ENCODE measurements at places on chromosomes 5 and 9. TPM values are rescaled to one million over a fixed set of nuclear protein-coding genes. Genes with fewer than 3 reads are reported as not detected.

LCN1 gene
- total RNA-seq, result not detected

SEMA5A gene
- total RNA-seq, result 2.1 TPM

FGF1 gene
- total RNA-seq, result 1.7 TPM

CDH10 gene
- not detected for total RNA-seq

GHR gene
- 9.1 TPM for total RNA-seq

RNF183 gene
- total RNA-seq, result not detected

LRRC19 gene
- not detected for total RNA-seq

C9orf152 gene
- not detected for total RNA-seq

TYRP1 gene
- total RNA-seq, result not detected

FOXD4 gene
- 0.32 TPM for total RNA-seq

HMGCS1 gene
- 13.5 TPM for total RNA-seq

RCL1 gene
- 13.4 TPM for total RNA-seq

GRCh38 chr5:174608631-174609097 is 115.7 kb upstream of the MSX2 start:
- DNase-seq, result no peak

- DNase-seq, result no peak
These were observed 26.5 kb downstream of the MRPS27 start for GRCh38 chr5:72293495-72294055.

GRCh38 chr9:137294091-137294680 is 7.9 kb downstream of the NRARP start:
- no peak for DNase-seq

DNA sequence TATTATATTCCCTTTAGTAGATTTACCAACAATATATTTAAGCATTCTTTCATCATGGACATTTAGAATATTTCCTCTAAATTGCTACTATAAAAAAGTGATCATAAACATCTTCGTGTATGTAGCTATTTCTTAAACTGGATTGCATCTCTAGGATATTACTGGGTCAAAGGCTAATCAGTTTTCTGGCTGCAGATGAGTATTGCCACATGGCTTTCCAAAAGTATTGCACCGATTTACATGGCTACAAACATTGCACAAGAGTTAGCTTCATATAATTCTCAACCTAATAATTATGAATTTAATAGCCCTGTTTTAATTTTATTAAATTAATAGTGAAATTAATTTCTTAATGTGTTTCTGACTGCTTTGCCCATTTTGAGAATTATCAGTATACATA is 183.4 kb downstream of the DMRT2 start:
- no peak for DNase-seq

DNA sequence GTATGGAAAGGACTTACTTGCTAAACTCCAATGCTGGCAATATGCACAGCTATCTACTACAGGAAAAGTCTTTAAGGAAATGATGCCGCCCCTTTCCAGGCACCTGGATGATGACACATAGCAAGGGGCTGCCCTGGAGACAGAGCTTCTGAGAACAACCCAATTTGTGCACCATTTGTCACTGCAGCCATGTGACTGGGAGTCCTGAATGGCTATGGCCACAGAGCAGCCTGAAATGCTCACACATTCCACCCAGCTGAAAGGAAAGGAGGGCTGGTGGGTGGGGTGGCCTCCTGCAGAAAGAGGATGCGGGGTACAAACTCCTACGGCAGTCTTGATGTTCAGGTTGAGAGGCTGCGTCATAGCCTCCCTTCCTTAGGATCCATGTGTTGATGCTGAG is 70.1 kb upstream of the FSTL4 start:
- DNase-seq, result peak; percentile 60

GRCh38 chr9:16482764-16483163 is 387.7 kb downstream of the BNC2 start:
- no peak for DNase-seq

DNA sequence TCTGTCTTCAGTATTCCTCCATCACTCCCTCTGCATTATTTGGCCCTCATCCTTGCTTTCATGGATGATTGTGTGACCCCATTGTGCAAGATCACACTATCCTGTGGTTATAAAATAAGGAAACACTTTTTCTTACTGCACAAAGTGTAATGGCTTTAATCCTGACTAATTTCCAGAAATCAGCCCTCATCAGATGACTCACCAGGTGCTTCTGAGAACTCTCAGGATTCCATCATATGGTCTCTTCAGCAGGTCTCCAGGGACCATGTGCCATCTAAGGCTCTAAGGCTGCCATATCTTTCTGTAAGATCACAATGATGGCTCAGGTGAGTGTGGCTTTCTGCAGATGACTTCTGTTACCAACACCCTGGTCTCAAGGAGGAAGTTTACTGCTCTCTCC is 27.3 kb upstream of the FER start:
- DNase-seq, result no peak

GRCh38 chr5:141716009-141716408 is 34.0 kb upstream of the ARAP3 start:
- DNase-seq, result no peak

- no peak for DNase-seq
These were observed 379.5 kb downstream of the NFIB start for GRCh38 chr9:13934416-13934815.

DNA sequence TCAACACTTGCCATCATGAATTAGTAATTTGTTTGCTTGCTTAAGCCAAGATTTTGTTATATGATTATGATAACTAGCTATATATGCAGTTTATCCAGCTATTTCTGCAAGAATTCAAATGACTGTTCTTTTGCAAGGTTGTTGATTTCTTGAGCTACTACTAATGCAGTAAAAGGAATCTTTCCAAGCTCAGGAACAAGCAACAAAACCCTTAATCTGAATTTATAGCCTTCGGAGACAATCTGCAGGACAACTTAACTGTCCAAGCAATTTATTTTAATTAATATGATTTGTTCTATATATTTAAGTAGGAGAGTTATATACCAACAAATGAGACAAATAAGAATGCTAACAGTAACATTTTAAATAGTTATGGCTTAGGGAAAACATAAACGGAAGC is 426.8 kb upstream of the POU5F2 start:
- no peak for DNase-seq

DNA sequence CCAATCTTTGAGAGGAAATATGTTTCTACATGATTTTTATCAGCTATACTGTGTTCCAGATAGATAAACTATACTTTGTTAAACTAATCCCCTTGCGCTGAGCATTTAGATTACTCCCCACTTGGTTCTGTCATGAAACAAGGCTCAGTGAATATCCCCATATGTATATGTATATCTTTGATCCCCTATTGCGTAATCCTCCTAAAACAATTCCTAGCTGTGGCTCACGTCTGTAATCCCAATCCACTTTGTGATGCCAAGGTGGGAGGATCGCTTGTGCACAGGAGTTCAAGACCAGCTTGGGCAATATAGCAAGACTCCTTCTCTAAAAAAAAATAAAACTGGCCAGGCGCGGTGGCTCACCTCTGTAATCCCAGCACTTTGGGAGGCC is 2.7 kb downstream of the PHYHD1 start:
- no peak for DNase-seq

- DNase-seq, result no peak
These were observed 22.1 kb downstream of the SARDH start for GRCh38 chr9:133715866-133716563.

GRCh38 chr9:37582548-37583157 is 6.5 kb upstream of the FBXO10 start:
- no peak for DNase-seq

GRCh38 chr9:86285261-86285660 is 2.9 kb upstream of the ISCA1 start:
- no peak for DNase-seq

- DNase-seq, result no peak
These were observed 325.2 kb downstream of the PSAT1 start for GRCh38 chr9:78622126-78622525.

GRCh38 chr5:18043344-18043743 is 409.1 kb downstream of the TAF11L14 start:
- DNase-seq, result no peak

DNA sequence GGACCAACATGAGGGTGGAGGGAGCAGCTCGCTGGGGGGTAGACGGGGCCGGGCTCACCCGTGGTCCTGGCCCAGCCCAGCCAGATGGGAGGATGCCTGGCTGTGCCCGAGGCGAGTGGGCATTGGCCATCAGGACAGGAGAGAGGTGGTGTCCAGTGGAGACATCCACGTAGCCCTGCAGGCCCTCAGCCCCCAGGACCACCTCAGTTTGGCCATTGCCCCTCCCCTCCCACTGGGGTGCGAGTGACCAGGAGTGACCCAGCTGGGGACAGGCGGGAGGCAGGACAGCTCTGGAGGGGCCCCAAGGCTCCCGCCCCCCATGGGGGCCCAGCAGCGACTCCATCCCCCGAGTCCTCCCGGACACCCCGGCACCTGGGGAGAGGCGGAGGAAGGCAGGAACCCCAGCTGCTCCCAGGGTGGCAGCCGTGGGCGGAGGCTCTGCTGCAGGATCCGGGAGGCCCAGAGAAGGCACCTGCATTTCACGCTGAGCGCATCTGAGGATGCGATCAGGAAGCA is 8.3 kb downstream of the NOXA1 start:
- no peak for DNase-seq

- no peak for DNase-seq
These were observed 2.5 kb upstream of the NDFIP1 start for GRCh38 chr5:142106061-142106460.

DNA sequence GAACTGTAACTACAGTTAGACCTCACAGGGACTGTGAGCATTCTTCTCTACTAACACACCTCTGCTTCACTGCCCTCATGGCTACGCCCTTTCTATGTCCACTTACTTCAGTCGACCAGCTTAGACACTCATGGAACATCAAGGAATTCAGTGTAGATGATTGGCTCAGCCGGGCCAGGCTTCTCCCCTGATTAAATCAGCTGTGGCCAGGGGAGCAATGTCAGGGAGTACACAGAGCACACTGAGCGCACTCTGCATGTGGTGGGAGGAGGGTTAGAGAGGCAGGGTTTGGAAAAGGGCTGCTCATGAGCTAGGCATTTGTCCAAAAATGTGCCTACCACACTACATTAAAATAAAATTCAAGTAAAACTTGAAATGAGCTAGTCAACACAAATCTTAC is 400.5 kb downstream of the ARRDC3 start:
- DNase-seq, result no peak
